ENCODE measurements at places on chromosomes 4 and X.

- no peak for DNase-seq
These were observed 21.3 kb downstream of the MAPK10 start for GRCh38 chr4:86338521-86338920.

DNA sequence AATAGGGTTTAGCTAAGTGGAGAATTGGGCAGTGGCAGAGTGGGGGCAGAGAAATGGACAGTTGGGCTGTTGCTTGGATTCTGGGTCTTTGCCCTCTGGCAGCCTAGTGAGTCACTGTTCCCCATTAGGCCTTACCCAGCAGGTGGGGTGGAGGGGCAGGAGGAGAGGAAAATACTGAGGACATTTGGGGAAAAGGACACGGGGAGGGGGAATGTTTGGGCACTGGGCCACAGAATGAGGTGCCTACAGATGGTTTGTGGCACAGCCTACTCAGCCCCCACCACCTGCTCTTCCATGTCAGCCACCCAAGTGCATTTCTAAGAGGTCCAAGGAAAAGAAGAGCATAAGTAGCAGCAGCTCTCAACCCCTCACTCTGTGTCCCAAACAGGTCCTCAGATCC, 13.0 kb downstream of the SLC16A2 start:
- DNase-seq, result no peak

DNA sequence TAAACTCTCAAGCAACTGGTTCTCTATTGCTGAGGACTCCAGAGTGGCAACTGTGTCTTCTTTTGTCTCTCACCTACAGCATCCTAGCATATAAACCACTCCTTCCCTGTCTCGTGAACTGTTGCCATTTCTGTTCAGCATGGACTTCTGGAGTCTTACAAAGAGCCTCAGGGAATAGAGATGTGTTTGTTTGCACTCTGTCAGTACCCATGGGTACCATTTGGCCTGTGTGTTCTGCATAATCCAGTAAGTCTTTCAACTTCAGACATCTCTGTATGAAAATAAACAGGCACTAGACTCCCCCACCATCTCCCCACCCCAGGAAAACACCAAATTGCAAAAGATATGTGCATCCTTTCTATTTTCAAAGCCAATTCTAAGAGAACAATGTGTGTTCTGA, 1351.6 kb upstream of the PABPC4L start:
- no peak for DNase-seq

DNA sequence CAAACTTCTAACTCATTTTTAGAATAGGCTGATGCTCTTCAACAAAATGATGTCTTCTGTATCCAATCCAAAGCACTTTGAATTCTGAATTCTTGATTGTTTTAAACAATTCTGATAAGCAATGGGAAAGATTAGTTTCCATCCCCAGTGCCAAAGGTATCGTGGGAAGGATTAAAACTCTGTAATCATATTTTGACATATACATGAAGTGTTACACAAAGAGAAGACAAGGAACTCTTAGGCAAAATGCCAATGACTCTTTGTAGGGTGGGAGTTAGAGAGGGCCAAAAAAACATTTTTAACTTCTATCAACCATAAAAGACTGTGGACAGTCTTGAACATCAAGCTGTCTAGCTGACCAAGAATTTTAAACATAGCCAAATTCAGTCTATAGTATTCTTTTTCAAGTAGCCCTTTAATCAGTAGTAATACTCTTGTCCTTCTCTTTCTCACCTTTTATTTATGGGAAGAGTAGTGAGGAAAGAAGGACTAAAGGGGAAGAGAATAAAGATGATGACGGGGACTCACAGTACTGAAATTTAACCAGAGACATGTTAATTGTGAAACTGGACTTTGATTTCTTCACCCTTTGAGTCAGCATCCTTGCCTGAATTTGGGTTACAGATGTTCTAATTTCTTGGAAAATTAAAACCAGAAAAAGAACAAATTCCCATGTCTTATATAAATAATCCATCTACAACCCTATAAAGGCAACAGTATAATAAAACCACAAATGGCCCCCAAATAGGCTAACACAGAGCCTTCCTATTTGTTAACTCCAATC, 51.8 kb upstream of the VEGFD start:
- DNase-seq, result no peak

DNA sequence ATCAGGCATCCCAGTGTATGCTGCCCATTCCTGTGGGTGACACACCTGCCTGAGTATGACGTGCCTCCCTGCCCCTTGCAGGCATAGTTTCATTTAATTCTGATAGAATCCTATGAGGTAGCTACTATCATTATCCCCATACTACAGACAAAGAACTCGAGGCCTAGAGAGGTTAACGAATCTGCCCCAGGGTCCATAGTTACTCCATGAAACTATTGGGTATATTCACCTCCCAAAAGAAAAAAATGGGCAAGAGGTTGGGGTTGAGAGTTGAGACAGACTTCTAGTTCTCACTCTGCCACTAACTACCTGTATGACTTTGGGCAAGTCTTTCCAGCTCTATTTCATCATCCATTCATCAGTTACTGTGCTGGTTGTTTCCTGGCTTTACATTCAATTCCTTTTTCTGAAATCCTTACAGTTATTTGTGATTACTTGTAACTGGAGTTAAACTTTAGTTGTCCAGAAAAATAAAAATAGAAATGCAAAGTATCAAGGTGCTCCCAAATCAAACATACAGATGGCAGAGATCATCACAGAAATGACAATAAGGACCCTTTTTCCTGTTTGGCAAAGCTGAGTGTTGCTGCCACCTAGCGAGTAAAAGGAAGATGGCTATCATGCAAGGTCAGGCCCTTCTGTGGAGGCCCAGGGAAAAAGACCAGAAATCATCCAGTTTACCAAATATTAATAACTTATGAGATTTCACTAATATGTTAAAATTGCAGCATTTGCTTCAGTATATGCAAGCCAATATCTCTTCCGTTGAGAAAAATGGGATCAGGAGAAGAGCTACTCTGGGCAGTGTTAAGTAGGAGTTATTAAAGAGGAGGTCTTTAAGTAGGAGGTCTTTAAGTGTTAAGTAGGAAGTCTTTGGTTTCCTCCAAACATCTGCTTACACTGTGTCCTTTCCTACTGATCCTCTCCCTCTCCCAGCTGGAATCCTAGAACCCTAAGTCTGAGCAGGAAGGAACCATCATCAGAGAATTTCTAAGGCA, 17.1 kb upstream of the MAP7D3 start:
- peak; percentile 50 for DNase-seq
